Activated naive CD4-positive, alpha-beta T cell treated with anti-CD3 and anti-CD28 coated beads, Interleukin-2, amount 10 ng/mL, durations not matched to agents 7 days and 5 days (primary cell): ENCODE measurements at places on chromosomes 1 and 21.

GRCh38 chr1:151860504-151861187, 7.1 kb upstream of the THEM5 start:
- no peak for DNase-seq

DNA sequence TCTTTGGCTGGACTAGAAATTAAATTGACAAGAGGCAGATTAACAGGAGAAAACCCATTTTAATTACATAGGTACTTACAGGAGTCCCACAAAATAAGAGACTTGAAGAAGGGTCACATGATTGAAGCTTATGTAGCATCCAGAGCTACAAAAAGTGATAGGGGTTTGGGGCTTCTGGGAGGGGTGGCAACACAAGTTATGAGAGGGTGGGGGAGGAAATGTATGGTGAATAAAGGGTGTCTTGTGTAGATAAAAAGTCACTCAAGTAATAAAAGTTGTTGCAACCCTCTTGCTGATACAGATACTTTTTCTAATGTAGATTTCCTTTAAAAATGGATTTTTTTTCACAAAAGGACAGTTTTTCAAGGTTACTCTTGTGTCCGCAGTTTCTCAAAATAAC, 24.0 kb downstream of the USP25 start:
- DNase-seq = no peak

DNA sequence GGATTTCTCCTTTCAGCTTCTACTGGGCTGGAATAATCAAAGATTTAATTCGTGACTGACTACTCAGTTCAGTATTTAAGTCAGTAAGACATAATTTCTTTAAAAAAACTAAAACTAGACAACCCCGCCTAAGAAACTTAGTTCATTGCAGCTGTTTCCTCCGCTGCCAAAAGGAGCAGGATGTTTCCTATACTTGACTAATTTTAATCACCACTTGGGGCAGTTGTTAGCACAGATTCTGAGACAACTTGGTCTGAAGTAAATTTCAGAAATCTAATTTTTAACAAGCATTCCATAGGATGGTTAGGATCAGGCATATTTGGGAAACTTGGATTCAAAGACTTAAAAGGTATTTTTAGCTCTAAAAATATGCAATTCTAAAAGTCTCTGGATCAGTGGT, 34.0 kb downstream of the EPRS1 start:
- no peak for DNase-seq

DNA sequence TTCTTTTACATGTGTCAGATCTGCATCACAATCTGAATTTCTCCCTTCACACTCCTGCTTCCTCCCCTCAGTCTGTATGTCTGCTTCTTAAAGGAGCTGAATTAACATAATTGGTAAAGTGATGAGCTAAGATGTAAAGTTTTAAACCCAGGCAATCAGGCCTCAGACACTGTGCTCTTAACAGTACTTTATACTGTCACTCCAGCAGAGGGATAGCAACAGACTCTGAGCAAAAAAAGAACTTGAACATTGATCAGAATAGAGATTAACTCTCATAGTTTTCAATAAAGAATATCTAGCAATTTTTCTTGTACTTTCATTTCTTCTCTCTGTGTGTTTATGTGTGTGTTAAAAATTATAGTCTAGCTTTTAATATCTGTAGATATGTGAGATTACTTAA, 110.3 kb downstream of the DUSP10 start:
- no peak for DNase-seq

GRCh38 chr1:61271412-61271789, 189.0 kb downstream of the NFIA start:
- no peak for DNase-seq

- peak; percentile 13 for DNase-seq
These were observed 16.7 kb upstream of the COL6A2 start for GRCh38 chr21:46081022-46081861.

DNA sequence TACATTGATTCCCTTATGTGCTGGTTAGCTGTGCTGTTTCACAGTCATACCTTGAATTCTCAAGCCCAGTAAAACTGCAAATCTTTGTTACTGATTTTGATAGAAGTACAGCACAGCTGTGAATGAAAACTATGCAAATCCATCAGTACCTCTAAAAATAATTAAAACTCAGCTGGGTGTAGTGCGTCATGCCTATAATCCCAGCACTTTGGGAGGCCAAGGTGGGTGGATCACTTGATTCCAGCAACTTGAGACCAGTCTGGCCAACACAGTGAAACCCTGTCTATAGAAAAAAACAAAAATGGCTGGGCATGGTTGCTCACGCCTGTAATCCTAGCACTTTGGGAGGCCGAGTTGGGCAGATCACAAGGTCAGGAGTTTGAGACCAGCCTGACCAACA, 61.2 kb downstream of the NUP210L start:
- no peak for DNase-seq

DNA sequence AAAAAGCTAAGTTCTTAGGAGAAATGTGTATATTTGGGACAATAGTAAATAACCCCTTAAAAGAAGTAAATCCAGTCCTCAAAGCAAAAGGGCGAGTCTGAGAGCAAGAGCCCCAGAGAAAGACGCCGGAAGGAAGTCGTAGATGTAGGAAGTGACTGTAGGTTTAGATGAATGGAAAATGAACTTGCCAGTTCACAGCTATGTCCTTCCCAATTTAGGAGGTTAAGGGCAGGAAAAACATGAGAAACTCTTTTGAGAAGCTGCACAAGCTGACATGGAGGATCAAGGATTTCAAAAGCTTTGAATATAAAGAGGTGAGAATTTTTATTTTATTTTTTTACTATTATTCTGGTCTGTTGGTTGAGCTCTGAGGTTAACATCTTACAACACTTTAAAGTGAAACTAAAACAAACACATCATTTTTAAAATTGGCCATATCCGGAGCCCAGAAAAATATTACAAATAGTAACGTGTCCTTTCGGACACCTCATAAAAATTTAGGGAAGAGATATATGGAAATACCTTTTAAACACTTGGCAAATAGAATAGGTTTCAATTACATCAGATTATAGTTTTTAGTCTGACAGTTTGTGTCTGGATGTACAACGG, 1178.6 kb downstream of the MRPL39 start:
- DNase-seq = peak; percentile 30

DNA sequence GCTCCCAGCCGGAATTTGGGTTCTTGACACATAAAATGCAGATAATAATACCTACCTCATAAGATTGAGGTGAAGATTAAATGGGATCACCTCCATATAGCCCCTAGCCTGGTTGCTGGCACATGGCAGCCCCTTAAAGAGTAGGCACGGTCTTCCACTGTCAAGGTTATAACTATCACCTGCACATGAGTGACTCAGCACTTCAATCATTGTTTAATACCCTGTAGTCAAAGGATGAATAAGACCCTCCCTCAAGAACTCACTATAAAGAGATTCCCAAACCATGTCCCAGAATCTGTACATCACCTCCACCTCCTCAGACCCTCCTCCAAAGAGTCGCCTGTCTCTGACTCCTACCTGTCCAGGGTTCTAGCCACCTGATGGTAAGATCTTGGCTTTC, 6.5 kb upstream of the LMNA start:
- DNase-seq = no peak

DNA sequence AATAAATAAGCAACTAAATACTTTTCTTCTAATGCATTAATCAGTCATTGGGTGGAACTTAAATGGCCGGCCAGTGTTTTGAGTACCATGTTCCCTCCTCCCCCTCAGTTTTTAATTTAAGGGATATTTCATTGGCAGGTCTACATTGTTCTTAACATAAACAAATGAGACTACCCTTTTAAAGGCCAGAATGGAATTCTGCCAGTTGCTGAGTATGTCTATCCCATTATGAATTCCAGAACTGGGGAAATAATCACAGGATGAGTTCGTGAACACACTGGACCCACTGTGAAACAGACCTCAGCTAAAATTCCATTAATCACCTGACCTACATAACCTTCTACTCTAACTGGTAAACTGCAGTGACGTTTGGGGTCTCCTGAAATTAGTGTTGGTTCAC, 305.5 kb upstream of the PKN2 start:
- no peak for DNase-seq

- no peak for DNase-seq
These were observed 24.8 kb upstream of the CLDN8 start for GRCh38 chr21:30240661-30241060.

DNA sequence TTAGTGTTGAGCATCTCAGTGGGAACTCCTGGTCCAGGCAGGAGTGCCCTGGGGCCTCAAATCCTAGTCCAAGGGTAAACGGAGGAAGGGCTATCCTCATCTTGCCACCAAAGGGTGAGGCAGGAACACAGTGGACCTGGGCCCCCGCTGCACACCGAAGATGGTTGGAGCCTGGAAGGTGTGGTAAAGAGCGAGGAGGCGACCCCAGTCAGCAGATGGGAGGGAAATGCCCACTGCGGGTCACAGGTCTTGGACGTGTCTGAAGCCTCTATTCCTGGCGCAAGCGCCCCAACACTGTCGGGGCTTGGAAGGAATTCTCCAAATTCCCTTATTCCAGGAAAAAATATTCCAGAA, 38.5 kb upstream of the SYNC start:
- DNase-seq = no peak

- no peak for DNase-seq
These were observed 13.4 kb downstream of the PLA2G2F start for GRCh38 chr1:20152599-20152930.

- no peak for DNase-seq
These were observed 338.5 kb downstream of the KCTD3 start for GRCh38 chr1:215905493-215906115.

DNA sequence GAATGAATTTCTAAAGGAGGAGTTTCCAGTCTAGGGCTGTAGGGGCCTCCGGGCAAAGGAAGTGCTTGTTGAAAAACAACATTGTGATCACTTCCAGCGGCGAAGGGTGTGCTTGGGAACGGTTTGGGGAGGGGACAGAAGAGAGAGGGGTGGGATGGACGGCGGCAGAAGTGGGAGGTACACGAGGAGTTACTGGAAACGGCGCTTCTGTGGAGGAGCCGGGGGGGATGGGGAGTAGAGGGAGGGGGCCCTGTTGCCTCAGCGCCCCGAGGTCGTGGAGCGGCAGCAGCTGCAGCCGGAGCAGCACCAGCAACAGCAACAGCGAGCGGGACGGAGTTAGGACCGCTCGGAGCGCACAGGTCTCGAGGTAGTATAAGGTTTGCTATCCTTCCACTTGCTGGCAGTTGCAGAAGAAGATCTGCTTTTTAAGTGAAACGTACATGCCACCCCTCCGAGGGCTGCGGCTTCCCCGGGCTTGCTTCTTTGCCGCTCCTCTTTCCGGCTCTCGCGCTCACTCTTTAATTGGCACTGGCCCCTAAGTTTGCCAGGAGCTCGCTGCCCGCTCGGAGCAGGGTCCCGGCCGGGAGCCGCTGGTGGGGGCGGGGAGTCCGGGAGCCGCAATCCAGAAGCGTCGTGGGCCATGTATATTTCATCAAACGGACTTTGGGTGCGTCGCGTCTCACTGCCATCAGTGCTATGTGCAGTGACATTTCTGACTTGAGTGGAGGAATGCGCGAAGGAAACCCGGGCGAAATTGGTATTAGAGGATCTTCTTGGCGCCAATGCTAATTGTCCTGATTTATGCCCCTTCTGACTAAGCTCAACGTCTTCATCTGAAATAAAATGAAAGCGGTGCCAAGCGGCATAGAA, 771 bp upstream of the NTNG1 start:
- DNase-seq = peak; percentile 32

DNA sequence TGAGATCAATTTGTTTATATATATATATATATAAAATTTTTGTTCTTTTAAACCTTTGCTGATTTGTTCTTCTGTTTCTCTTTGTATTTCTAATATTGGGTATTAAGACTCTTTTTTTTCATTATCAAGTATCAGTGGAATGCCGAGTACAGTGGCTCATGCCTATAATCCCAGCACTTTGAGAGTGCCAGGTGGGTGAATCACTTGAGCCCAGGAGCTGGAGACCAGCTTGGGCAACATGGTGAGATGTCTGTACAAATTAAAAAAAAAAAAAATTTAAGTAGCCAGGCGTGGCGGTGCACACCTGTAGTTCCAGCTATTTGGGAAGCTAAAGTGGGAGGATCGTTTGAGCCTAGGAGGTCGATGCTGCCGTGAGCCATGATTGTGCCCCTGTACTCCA, 67.1 kb downstream of the MAST2 start:
- DNase-seq = no peak

- DNase-seq = no peak
These were observed 27.9 kb downstream of the CACNA1S start for GRCh38 chr1:201084295-201084694.

DNA sequence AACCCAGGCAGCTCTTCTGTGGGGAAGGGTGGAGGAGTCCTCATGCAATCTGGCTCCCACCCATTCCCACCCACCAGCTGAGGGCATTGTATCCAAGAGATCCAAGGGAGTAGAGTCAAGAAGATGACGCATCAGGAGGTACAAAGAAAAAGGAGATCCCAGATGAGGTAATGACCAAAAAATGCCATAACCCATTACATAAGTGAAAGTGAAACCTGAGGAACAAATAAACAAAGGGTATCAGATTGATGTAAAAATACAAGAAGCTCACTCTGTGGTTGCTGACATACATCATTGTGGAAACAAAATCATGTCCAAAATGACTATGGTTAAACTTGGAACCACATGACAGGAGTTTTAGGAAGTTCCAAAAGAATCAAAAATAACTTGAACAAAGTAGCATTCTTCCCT, 42.5 kb downstream of the CCN1 start:
- no peak for DNase-seq

DNA sequence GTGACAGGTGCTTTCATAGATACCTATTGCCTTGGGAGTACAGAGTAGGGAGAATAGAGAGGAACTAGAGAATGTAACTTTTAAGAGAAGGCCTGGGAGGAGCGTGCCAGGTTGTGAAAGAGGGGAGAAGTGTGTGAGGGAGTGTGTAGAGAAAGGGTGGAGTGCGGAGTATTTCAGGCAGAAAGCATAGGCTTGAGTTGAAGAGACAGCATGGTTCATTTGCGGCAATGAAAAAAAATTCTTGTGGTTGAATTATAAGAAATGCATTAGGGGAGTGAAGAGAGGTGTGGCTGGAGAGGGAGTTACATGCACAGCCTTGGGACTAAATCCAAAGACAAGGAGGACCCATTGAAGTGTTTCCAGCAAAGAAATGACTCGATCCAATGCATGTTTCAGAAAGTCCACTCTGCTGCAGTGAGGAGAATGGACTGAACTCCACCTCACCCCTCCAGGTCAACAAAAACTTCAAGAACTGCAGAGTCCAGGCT, 81.7 kb upstream of the ADAM30 start:
- DNase-seq = no peak

GRCh38 chr1:29004798-29005197, 90.4 kb downstream of the EPB41 start:
- no peak for DNase-seq

DNA sequence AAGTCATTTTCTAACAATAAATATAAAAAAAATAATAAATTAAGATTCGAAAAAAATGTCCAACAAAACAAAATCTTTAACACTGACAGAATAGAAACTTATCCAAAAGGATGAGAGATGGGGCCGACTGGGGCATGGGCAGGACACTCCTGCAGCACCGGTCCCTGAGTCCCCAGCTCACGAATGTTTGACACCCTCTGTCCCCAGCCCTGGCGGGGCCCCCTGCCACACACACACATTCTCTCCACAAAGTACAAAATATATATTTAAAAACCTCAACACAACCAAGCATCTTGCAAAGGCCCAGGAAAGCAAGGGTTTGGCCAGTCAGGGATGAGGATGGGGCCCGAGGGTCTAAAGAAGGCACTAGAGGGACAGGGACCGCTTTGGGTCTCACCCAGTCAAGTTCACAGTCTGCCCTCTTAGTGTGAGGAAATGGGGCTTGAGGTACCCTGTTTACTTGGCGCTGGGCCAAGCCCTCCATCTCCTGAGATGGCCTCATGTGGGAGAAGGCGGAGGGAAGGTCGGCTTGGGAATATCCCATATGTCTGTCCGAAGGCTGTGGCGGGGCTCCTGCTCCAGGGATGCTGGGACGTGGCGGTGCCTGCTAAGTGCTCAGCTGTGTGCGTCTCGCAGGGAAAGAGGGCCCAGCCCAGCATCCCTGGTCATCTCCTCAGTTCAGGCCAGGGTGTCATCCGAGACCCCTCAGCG, 31.3 kb downstream of the EPHA2 start:
- DNase-seq = no peak
